Mesenchymal stem cell (in vitro differentiated cells and primary cell): ENCODE measurements at places on chromosomes 2 and 18.
A peak's percentile ranks its signal among the peaks of the same experiment; 100 is the strongest.

GRCh38 chr2:130720036-130720435, 8.8 kb upstream of the GPR148 start:
- no peaks in the 10 kb centered on the region for H3K27me3 ChIP-seq
- H3K4me3 ChIP-seq, result no peak overlapping the region
- DNase-seq, result no peak
- no peaks in the 10 kb centered on the region for H3K4me1 ChIP-seq

DNA sequence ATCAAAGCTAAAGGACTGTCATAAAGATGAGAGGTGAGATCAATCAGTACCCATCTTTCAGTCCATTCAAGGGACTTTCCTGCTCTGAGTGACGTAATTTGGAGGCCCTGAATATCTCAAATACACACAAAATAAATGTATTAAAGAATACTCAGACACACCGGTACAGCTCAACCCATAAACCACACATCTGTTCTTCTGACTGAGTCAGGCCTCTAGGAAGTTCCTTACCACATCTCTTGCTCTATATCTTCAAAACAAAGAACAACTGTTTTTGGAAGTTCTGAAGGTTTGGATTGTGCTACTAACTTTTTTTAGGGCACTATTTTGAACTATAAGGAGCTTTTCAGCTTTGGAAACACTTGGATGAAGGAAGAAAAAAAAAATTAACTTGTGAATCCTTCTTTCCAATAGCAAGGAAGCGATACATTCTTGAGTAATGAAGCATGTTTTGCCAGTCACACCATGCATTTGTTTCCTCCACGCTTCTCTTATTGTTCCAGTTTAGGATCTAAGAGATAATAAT, 866.5 kb upstream of the VRK2 start:
- no peaks in the 10 kb centered on the region for H3K4me1 ChIP-seq
- H3K27me3 ChIP-seq, result no peaks in the 10 kb centered on the region
- H3K27ac ChIP-seq, result peak overlapping the region; percentile 86
- H3K4me3 ChIP-seq, result no peak overlapping the region
- DNase-seq, result peak; percentile 34

- no peak overlapping the region for H3K4me3 ChIP-seq
- H3K36me3 ChIP-seq, result peaks cover 6% of the 10 kb centered on the region
- H3K4me1 ChIP-seq, result peaks cover 34% of the 10 kb centered on the region
- H3K27ac ChIP-seq, result peak overlapping the region; percentile 59
- H3K27me3 ChIP-seq, result no peaks in the 10 kb centered on the region
These were observed 126.4 kb upstream of the EPAS1 start for GRCh38 chr2:46170611-46171350.

DNA sequence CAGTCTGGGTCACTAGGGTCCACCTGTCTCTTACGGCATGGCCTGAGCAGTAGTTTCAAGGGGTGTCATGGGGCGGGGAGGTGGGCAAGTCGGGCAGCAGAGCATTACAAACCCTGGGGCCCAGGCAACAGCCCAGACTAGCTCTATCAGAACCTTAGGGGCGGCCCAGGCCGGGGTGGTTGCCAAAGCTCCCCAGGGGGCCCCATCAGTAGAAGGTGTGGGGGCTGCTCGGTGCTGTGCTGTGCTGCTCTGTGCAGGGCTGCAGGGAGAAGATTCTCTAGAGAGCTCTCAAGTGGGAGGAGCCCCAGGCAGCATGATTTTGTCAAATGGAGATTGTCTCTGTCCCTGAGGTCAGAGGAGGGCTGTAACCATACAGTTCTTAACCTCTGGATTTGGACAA, 36.4 kb upstream of the SLC14A1 start:
- peaks cover 19% of the 10 kb centered on the region for H3K4me1 ChIP-seq
- peaks cover under 1% of the 10 kb centered on the region for H3K27me3 ChIP-seq
- H3K27ac ChIP-seq, result no peak overlapping the region
- DNase-seq, result no peak

GRCh38 chr2:2764001-2764355, 432.9 kb upstream of the MYT1L start:
- no peaks in the 10 kb centered on the region for H3K27me3 ChIP-seq
- DNase-seq, result no peak
- H3K27ac ChIP-seq, result no peak overlapping the region
- peaks cover 3% of the 10 kb centered on the region for H3K4me1 ChIP-seq

- H3K27me3 ChIP-seq, result no peaks in the 10 kb centered on the region
- peaks cover 16% of the 10 kb centered on the region for H3K4me1 ChIP-seq
- H3K4me3 ChIP-seq, result no peak overlapping the region
- no peak for DNase-seq
- no peaks in the 10 kb centered on the region for H3K36me3 ChIP-seq
- H3K27ac ChIP-seq, result no peak overlapping the region
These were observed 19.8 kb downstream of the GRHL1 start for GRCh38 chr2:9971105-9971818.

- no peak for DNase-seq
- H3K27ac ChIP-seq, result no peak overlapping the region
- H3K36me3 ChIP-seq, result no peaks in the 10 kb centered on the region
- H3K27me3 ChIP-seq, result no peaks in the 10 kb centered on the region
These were observed 32.8 kb upstream of the DOCK10 start for GRCh38 chr2:225074919-225075681.

DNA sequence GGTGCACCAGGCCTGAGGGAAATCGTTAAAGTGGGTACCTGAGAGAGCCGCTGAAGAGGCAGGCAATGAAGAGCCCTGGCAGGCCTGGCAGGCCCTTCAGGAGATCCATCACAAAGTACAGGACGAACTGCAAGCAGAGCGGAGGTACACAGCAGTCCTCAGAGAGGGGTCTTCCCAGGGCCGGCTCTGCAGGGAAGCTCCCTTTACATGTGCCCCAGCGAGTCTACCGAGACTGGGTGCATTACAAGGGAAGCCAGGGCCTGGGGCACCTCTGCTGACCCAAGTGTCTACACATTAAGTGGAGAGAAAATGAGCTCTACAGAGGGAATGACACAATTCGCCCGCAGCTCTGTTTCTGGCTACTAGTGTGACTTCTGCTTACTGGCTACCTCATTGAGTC, 8.1 kb upstream of the ATRAID start:
- H3K4me3 ChIP-seq, result no peak overlapping the region
- H3K27me3 ChIP-seq, result no peaks in the 10 kb centered on the region
- H3K36me3 ChIP-seq, result peaks cover 68% of the 10 kb centered on the region
- DNase-seq, result no peak
- H3K4me1 ChIP-seq, result no peaks in the 10 kb centered on the region
- H3K27ac ChIP-seq, result no peak overlapping the region

- no peaks in the 10 kb centered on the region for H3K36me3 ChIP-seq
- no peaks in the 10 kb centered on the region for H3K27me3 ChIP-seq
- no peak overlapping the region for H3K27ac ChIP-seq
- no peak overlapping the region for H3K4me3 ChIP-seq
- H3K4me1 ChIP-seq, result no peaks in the 10 kb centered on the region
These were observed 710.4 kb upstream of the PIK3C3 start for GRCh38 chr18:41244591-41245037.

- DNase-seq, result no peak
- no peaks in the 10 kb centered on the region for H3K36me3 ChIP-seq
- H3K27ac ChIP-seq, result no peak overlapping the region
- no peak overlapping the region for H3K4me3 ChIP-seq
- H3K27me3 ChIP-seq, result no peaks in the 10 kb centered on the region
- no peaks in the 10 kb centered on the region for H3K4me1 ChIP-seq
These were observed 259.1 kb downstream of the XIRP2 start for GRCh38 chr2:167147271-167147941.

DNA sequence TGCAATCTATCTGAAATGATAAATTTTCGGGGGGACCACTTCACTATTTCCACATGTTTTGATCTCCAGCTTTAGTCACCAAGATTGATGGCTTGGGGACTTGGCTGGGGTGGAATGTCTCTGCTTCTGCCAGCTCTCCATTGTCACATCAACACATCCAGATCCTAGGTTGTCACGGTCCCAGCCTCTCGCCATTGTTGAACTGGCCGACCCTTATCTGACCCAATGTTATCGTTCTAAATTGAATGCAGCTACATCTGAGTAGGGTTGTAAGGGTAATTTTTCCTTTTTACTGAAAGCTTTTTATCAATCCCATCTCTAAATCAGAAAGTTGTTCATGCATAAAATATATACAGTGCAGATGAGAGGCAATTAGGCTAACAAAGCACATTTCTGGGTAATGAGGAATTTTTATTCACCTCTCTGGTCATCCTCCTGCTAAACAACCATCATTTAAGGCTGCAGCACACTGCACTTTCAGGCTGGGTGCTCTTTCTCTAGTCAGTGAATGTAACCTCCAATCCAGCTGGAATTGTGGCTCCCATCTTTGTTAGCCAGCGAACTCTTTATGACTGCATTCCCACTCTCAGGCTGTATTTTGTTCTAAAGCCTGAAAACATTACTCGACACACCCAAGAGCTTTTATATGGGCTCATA, 128.2 kb downstream of the COL4A4 start:
- H3K4me3 ChIP-seq, result no peak overlapping the region
- no peak overlapping the region for H3K27ac ChIP-seq
- no peaks in the 10 kb centered on the region for H3K27me3 ChIP-seq
- DNase-seq, result no peak
- H3K36me3 ChIP-seq, result no peaks in the 10 kb centered on the region
- H3K4me1 ChIP-seq, result no peaks in the 10 kb centered on the region

DNA sequence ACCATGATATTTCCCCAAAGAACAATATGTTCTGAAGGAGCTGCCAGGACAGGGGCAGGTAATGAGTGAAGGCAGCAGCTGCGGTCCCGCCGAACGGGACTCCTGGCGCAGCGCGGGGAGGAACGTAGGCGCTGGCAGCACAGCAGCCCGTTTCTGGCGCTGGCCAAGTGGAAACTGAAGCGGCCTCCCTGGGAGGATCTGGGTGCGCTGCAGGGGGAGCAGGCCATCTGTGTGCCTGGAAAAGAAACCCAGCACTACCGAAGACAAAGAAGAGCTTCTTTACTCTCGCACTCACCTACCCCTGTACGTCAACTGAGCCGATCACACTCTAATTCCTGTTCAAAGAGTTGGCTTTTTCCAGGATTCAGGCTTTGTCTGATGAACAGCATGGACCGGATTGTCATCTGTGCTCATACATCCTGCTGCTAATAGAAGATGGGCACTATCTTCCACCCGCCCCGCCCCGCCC, 11.8 kb downstream of the G6PC2 start:
- H3K4me1 ChIP-seq, result peaks cover 2% of the 10 kb centered on the region
- peak overlapping the region; percentile 40 for H3K4me3 ChIP-seq
- no peaks in the 10 kb centered on the region for H3K36me3 ChIP-seq
- H3K27me3 ChIP-seq, result peaks cover 12% of the 10 kb centered on the region
- peak; percentile 16 for DNase-seq
